Fibroblast of skin of left quadriceps (primary cell): ENCODE measurements at places on chromosomes 2 and 18.

- no peak for DNase-seq
Observed at GRCh38 chr2:157839822-157840221, 36.3 kb downstream of the ACVR1 start.

DNA sequence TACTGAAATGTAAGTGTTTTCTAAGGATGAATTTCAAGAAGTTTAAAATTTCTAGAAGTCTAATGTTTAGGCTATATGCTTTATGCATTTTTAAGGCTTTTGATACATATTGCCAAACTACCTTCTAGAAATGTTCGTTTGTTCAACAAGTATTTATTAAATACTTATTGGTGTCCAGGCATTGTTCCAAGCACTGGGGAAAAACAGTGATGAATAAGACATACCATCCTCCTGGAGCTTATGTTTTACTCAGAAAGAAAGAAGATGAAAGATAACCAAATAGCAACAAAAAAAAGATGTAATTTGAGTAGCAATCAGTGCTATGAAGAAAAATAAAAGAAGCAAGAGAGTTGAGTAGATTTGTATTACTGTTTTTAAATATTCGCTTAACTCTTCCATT lies 692.9 kb downstream of the SLC4A3 start:
- no peak for DNase-seq

DNA sequence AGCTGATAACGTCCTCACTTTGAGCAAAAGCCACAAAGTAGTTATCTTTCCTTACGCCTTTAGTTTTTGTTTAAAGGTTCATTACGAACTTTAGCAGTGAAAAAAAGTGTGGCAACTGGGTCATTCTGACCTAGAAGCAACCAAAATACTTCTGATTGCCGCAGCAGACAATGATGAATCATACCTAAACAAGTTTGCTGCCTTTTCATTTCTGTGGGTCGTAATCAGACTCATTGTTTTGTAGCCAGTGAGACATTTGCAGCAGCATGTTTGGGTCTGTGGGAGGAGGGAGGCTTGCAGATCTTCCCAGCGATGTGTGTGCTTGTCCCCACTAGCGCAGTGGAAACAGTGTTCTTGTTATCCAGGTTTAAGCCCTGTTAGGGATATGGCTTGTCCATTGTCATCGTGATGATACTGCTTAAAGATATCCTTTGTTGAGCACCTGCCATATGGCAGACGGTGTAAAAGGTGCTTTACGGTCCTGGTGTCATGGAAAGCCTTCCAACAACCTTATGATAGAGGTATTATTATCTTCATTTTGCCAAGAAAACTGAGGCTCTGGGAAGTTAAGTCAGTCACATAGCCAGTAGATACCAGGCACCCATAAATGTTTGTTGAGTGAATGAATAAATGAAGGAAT lies 1.3 kb upstream of the GREB1 start:
- DNase-seq = no peak

DNA sequence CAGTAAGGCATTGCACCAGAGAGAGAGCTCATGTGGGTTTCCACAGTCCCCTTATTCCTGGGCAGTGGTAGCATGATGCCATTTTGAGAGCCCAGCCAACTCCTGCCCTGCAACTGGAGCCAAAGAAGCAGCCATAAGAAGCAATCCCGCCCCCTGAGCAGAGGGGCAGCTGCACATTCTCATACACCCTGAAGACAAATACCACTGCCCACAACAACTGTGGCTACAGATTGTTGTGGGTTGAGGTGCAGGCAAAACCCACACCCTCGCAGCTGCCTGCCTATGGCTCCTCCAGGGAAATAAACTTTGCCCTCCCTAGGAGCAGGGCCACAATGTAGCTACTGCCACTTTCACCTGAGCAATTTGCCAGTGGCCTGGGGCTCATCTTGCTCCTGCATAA lies 219.4 kb upstream of the NRXN1 start:
- no peak for DNase-seq

DNA sequence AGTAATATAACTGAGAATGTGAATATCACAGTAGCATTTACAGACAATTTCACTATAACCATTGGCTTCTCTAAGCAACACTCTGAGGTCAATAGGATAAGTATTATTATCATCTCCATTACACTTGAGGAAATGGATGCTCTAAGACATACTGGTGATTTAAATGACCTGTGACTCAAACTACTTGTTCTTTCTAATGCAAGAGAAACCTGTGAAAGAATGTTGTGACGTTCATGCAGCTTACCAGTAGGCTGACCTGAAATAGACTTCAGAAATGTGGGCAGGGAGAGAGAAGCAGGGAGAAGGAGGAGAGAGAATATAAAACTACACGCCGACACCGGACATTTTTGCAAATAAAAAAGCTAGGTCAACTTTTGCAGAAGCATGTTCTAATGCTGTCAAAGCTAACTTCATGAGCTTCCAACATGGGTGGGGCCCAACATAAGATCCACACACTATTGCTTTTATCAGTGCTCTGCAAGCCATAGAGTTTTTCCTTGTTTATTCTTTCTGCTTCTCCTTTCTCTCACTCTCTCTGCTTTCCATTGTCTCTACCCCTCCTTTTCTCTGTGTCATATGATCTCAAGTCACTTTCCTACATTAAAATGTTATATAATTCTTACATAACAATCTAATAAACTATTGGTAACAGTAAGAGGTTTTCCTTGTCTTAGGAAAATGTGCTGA lies 217.6 kb upstream of the FN1 start:
- no peak for DNase-seq

DNA sequence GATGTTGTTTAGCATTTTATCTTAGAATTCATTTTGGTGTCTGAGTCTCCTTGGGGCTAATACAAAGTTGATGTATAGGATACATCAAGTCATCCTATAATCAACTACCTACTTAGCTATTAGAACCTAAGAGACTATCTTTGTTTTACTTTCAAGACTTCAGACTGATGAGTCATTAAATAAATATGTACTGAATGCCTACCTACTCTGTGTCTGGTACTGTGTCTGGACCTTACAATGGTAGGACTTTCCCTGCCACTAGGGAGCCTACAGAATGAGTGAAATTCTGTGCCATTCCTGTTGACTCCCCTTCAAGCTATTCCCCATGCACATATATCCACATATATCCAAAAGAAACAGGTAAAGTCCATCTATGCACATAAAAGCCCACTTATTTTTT lies 114.5 kb downstream of the ERBB4 start:
- no peak for DNase-seq

- no peak for DNase-seq
Observed at GRCh38 chr18:59706499-59706898, 9.3 kb upstream of the CCBE1 start.

DNA sequence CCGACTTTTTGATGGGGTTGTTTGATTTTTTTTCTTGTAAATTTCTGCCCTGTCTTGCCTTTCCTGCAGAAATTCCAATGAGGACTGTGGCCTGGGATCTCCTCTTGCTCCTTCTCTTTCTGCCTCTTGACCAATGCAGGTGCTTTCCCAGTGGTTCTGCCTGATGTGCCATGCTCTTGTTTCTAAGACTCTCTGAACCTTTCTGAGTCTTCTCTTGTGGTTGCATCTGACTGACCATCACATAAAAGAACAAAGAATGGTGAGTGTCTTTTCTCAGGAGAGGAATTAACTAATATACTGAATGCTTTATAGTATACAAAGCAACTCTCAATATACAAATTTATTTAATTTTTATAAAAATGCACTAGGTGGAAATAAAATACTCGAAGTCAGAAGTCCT lies 424.6 kb downstream of the TRIB2 start:
- DNase-seq = no peak

GRCh38 chr2:54455131-54455562 lies 980 bp upstream of the SPTBN1 start:
- DNase-seq = no peak
